ENCODE measurements at places on chromosomes 6 and 20.

GRCh38 chr20:9632265-9632664, 117.9 kb downstream of the LAMP5 start:
- DNase-seq = no peak

GRCh38 chr6:49841424-49841823, 24.9 kb downstream of the CRISP1 start:
- DNase-seq = no peak

- no peak for DNase-seq
Measured at GRCh38 chr6:138986578-138986977, 1.5 kb downstream of the REPS1 start.

- DNase-seq = no peak
Measured at GRCh38 chr20:43183536-43184070, 6.1 kb downstream of the PTPRT start.

GRCh38 chr20:47870475-47870874, 85.2 kb upstream of the SULF2 start:
- no peak for DNase-seq

DNA sequence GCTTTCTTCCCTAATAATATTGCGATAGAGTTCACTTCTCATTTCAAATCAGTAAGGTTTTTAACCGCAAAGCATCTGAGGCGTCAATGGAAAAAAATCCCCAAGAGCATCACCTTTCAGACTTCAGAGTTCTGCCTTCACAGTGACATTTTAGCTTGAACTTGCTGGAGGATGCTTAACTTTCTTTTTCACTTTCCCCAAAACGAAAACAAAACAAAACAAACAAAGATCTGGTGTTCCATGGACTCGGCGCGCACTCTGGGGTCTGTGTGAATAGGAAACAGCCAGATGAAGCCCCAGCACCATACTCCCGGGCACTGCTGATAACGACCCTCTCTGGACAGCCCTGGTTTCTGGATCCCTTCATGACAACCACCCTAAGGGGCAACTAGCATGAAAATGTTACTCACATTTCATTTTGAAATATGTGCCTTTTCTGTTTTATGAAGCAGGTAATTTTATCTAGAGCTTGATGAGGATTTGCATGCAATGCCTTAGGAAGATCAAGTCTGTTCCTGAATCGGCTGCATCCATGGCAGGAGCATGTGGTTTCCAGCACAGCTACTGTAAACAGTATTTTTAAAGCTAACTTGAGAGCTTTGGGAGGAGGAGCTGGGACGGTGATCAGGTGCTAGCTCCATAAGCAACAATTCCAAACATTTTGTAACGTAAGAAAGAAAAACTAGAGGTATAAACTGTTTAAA, 44.5 kb downstream of the RAMACL start:
- no peak for DNase-seq

GRCh38 chr6:152981989-152982903, 595 bp downstream of the FBXO5 start:
- no peak for DNase-seq

DNA sequence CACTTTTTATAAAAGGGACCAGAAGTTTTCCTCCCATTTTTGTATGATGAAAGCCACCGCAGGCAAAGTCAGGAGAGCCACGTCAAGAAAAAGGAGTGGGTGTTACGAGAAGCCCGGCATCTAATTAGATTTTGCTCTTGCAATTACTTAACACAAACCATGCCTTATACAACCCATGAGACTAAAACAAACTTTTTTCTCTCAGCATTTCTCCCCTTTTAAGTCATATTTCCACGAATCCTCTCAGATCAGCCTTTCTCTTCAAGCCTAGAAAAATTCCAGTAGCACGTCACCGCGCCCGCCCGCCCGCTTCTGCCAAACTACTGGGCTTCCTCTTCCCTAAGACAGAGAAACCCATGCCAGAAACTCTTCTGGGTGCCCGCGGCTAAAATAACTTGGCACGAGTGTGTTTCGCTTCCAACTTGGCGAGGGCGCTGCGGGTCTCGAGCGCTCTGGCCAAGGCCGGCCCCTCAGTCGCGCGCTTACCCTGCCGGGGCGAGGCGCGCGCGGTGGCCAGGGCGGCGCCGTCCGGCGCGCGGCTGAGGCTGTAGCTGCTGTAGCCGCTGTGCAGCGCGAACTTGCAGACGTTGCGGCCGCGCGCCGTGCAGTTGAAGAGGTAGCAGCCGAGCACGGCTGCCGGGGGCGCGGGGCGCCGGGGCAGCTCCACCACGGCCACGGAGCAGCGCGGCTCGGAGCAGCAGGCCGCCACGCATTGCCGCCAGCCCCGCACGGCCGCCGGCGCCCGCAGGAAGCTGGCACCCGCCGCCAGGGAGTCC, 1.0 kb downstream of the LRP11 start:
- DNase-seq = no peak

DNA sequence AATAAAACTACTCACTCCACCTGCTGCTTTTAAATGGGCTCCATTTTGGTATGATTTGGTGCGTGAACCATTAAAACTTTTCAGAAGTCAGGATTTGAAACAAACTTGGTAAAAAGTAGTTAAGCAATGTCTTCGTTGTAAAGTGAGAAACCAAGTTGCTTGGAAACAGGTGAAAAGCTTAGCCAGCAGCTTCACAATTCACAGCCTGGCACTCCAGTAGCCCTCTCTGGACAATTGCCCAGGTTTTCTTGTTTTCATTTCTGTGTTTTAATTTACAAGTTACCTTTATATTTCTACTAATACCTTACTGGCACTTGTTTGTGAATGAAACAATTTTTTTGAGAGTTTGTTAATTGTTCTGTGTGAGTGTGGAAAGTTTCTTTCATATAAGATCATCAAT, 12.8 kb downstream of the NT5E start:
- DNase-seq = no peak

DNA sequence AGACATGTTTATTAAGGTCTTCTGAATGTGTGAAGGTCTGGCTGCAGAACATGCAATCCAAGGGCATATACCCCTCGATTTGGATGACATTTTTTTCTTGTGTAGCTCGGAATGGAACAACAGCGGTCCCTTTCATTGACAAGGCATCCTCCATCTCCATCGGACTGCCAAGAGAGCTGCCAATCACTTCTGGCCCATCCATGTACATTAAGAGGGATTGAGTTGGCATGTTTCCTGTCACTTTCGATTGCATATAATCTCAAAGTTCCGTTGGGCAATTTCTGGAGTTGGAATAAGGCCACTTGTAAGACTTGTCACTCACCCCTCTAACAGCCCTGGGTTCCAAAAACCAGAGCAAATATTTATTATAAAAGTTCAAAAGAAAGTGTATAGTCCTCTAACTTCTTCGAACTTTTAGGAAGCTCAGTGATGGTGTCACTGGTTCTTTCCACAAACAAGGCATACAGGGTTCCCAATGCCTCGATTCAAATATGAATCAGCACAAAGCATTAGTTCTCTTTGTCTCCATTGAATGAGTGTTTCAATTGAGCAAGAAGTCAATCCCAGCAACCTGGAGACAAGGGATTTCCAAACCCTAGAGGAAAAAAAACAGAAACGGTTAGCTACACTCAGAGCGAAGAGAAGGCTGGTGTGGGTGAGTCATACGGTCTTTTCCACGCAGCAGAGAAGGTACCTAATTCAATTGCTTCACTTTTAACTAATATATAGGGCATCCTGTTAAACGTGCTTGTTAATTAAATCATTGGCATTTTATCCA, 10.9 kb downstream of the ZNF217 start:
- DNase-seq = no peak

DNA sequence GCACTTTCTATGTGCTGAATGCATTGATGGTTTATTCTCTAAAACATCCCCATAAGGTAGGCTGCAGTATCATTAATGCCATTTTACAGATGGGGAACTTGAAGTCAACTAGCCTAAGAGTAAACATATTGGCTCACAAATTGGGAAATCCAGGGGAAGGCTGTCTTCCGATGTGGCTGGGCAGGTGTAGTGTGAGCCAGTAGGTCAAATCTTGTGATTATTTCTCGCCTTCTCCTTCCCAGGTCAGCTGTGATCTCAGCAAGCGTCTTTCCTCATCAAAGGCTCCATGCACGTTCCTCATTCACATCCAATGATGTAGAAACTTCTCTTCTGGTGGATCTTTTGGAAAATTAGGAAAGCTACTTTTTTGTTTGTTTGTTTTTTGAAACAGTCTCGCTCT, 94.1 kb upstream of the SHLD1 start:
- no peak for DNase-seq

DNA sequence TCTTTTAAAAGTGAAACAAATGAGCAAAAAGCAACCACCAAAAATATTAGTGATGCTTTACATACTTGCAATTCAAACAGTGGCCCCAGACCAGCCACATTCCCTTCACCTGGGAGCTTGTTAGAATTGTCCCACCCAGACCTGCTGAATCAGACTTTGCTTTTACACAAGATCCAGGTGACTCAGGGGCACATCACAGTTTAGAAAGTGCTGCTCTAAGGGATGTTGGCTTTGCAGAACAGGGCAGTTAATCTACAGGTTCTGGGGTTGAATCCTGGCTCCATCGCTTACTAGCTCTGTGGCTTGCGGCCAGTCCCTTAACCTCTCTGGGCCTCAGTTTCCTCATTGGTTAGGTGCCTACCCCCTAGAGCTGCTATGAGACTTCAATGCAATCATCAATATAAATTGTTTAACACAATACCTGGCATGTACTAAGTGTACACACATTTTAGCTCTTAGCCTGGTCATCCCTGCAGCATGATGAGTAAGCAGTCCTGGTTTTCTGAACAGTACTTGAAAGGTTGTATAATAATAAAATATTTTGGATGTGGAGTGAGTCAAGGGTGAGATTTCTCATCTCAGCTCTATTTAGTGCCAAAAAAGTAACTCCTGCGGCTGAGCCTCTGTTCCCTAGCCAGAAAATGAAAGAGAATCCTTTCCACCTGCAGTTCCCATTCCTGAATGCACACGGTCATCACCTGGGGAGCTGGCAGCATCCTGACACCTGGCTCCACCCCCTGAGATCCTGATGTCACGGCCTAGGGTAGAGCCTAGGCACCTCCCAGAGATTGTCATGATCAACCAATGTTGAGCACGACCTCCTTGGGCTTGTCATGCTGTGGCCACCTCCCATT, 162.7 kb downstream of the ANKRD60 start:
- no peak for DNase-seq

GRCh38 chr6:7073821-7074525, 33.8 kb upstream of the RREB1 start:
- no peak for DNase-seq

GRCh38 chr6:159729598-159730331, 2.5 kb downstream of the WTAP start:
- DNase-seq = no peak

- no peak for DNase-seq
Measured at GRCh38 chr6:35400111-35400510, 52.0 kb upstream of the FANCE start.
